ENCODE measurements at places on chromosomes 5 and 9.

DNA sequence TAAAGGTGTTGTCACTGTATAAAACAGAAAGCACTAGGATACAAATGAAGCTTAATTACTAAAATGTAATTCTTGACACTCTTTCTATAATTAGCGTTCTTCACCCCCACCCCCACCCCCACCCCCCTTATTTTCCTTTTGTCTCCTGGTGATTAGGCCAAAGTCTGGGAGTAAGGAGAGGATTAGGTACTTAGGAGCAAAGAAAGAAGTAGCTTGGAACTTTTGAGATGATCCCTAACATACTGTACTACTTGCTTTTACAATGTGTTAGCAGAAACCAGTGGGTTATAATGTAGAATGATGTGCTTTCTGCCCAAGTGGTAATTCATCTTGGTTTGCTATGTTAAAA, 43.8 kb downstream of the NDFIP1 start:
- no peak for DNase-seq

DNA sequence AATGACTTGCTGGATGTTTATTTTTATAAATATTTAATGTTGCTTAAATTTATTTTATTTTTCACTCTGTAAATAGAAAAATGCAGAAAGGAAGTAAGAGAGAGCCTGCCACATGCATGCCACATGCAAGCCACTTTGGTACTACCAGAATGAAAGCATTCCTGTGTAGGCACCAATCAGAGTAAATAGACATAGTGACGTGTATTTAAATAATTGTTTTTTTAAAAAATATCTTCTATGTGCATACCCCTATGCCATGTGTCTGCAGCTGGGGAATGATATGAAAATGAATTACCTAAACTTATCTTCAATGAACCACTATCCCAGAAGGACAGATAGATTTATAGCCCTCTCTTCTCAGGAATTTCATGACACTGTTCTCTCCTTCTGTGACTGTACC, 651.5 kb upstream of the RIOK2 start:
- DNase-seq: no peak

- DNase-seq: no peak
Measured at GRCh38 chr5:110784901-110785300, 46.1 kb downstream of the SLC25A46 start.

DNA sequence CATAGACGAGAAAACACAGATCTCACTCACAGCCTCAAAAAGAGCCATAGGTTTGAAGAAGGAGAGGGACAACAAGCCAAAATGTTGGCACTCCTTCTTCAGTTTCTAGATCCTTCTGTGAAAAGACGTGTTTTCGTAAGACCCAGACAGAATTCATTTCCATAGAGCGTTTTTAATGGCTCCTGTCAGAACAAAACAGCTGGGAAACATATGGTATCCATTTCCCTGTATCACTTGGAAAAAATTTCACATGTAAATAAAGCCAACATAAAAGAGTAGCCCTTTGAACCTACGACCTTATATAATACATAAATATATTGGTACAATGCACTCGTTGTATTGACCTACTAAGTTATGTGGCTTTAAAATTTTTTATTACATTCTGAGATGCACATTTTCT, 108.1 kb downstream of the SNCAIP start:
- no peak for DNase-seq

All from caudate nucleus (tissue), 63 donors.